ENCODE measurements at places on chromosomes 16 and 17. TPM values are rescaled to one million over a fixed set of nuclear protein-coding genes. Genes with fewer than 3 reads are reported as not detected.

MYO15A gene
- total RNA-seq = not detected

DNA sequence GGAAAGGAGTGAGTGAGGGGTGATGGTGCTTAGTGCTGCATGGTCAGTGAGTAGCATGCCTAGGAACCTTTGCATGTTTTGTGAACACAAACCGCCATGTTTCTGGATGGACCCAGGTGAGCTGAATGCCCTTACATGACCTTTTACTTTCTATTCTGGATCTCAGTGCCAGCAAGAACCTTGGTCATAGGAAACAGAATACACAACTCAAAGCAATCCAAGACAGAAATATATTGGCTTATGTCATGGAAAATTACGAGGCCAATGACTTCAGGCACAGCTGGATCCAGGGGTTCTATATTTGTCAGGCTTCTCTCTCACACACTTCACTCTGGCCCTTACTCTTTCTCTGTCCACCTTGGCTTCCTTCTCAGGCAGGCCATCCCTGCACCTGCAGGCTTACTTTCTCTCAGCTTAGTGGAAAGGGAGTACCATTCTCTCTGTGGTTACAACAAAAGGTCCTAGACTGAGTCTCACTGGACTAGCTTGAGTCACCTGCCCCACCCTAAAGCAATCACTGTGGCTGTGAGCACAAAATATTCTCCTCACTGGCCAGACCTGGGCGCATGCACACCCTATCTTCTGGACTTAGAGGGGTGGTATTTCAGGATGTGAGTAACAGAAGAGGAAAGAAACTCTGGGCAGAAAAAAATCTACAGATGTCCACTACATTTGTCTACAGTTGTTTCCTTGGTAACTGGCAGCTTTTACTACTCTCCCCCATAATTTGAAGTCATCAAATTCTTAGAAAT is 20.4 kb upstream of the CPNE2 start:
- no peak for DNase-seq
- no peaks in the 10 kb centered on the region for H3K36me3 ChIP-seq
- H3K27me3 ChIP-seq = no peaks in the 10 kb centered on the region
- no peak overlapping the region for H3K4me3 ChIP-seq

GRCh38 chr16:85126705-85127378 is 14.6 kb upstream of the CIBAR2 start:
- H3K4me1 ChIP-seq = peaks cover 20% of the 10 kb centered on the region
- H3K36me3 ChIP-seq = no peaks in the 10 kb centered on the region
- peak overlapping the region; percentile 61 for H3K27ac ChIP-seq
- no peak overlapping the region for H3K4me3 ChIP-seq
- H3K27me3 ChIP-seq = no peaks in the 10 kb centered on the region

GRCh38 chr17:64331931-64332493 is 58.6 kb downstream of the PECAM1 start:
- no peaks in the 10 kb centered on the region for H3K4me1 ChIP-seq
- H3K36me3 ChIP-seq = no peaks in the 10 kb centered on the region
- H3K27me3 ChIP-seq = no peaks in the 10 kb centered on the region
- peak; percentile 58 for DNase-seq
- H3K4me3 ChIP-seq = no peak overlapping the region

All from uterus (tissue), 4 donors.